Omental fat pad (tissue), 4 donors: ENCODE measurements at places on chromosomes 13 and 19.

DNA sequence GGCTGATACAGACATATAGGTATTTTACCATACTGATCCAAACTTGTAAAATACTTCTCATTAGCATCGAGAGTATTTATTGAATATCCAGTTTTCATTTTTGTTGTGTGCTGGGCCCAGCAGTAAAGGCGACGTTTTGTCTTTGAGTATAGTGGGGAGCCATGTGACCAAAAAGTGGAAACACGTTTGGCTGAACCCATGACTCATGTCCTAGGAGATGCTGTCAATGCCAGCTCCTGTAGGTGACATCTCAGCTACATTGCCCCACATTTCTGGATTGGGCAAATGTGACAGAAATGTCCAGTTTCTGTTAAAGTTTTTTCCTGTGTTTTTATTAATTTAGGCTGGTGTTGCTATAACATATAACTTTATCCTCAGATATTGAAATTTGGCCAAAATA, 26.1 kb upstream of the GTF3A start:
- DNase-seq: no peak

- no peak for DNase-seq
These were observed 140.6 kb upstream of the FRY start for GRCh38 chr13:31890946-31891345.

DNA sequence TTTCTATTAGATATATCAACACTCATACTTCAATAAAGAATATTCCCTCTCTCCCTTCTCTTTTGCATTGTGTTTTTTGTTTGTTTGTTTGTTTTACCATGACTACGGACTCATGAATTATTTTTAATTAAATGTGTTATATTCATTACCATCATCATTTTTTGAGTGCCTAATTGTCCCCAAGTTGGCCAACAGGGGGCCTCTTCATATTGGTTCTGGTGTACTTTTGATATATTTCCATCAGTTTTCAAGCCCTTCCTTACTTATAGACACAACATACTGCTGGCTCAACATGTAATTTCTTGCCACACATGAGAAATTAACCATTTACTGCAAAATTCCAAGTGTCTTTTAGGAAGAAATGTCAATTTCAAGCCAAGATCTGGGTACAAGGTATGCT, 54.5 kb upstream of the GPC6 start:
- DNase-seq: no peak

DNA sequence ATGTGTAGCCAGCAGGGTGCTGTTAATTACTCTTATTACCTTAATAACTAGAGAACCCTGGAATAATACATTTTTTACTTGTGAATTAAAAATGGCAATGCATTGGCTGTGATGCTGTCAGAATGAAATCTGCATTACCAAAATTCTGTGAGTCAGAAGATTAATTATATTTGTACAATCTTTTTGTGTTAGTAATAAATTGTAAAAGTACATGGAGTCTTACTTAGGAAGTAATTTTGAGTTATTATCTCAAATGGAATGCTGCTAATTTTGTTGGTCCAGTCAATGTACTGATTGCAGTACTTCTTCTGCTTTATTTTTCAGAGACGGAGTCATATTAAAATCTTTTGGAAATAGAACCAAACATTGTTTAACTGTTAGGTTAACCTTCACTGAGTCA, 152.0 kb upstream of the SLC10A2 start:
- no peak for DNase-seq

- DNase-seq: no peak
These were observed 7.3 kb downstream of the LILRA4 start for GRCh38 chr19:54331626-54332025.

- DNase-seq: no peak
These were observed 716.4 kb downstream of the PCDH9 start for GRCh38 chr13:66513728-66514127.

DNA sequence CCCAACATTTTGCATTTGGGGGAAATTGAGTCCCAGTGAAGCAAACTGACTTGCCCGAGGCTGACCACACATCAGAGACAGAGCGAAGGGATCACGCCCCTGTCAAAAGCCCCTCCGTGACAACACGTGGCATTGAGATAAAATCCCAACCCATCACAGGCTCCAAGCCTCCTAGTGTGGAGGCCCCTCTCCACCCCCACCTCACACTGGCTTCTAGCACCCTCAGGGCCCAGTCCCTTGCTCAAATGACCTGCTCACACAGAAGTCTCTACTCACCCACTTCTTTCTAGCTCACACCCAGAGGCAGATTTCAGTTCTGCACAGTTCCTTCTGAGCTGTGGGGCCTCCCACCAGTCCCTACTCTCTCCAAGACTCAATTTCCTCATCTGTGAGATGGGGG, 10.3 kb downstream of the HPN start:
- DNase-seq: no peak

GRCh38 chr13:42553098-42554046, 20.6 kb upstream of the TNFSF11 start:
- DNase-seq: no peak

DNA sequence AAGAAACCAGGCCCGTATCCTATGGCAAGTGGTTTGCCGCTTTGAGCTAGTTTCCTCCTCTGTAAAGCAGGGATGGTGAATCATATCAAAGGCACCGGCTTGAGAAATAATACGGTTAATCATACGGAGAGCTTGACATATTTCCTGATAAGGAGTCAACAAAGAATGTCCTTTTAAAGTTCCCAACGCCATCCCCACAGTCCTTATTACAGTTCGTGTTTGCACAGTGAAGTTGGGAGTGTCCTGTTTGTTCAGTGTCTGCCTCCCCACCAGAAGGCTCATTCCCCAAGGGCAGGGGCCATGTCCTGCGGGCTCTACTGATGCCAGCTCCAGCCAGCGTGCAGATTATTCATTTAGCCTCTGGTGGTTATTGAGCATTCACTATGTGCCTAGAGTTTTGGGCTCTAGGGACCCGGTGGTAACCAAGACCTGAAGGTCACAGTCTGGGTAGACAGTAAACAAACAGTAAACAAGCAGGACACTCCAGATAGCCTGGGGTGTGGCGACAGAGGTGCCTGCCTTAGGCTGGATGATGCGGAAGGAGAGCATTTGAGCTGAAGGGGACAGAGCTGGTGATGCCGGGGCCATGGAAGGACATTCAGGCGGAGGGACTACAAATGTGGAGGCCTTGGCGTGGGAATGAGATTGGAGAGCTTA, 6.3 kb downstream of the GRAMD1A start:
- no peak for DNase-seq

GRCh38 chr13:72435251-72435650, 292.2 kb downstream of the MZT1 start:
- DNase-seq: no peak

GRCh38 chr19:46713781-46714443, 3.0 kb downstream of the PRKD2 start:
- DNase-seq: peak; percentile 84

GRCh38 chr19:51742789-51743188, 8.9 kb downstream of the FPR1 start:
- no peak for DNase-seq

- no peak for DNase-seq
These were observed 4.3 kb downstream of the GDF15 start for GRCh38 chr19:18390065-18390907.

DNA sequence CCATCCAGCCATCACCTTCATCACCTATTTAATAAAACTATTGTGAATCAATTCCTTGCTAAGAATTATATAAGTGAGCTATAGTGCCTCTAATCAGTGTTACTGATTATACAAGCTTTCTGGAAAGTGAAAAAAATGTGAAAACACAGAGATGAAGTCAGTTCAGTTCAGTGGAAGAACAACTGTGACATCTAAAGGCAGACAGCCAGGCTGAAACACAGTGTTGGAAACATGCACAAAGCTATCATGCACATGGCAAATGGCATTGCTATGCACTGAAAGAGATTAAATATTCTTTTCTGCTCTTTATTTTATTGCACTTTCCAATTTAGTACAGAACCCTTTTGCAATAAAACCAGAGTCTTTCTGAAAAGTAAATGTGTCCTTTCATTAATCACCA, 294.0 kb downstream of the RBM26 start:
- DNase-seq: no peak

DNA sequence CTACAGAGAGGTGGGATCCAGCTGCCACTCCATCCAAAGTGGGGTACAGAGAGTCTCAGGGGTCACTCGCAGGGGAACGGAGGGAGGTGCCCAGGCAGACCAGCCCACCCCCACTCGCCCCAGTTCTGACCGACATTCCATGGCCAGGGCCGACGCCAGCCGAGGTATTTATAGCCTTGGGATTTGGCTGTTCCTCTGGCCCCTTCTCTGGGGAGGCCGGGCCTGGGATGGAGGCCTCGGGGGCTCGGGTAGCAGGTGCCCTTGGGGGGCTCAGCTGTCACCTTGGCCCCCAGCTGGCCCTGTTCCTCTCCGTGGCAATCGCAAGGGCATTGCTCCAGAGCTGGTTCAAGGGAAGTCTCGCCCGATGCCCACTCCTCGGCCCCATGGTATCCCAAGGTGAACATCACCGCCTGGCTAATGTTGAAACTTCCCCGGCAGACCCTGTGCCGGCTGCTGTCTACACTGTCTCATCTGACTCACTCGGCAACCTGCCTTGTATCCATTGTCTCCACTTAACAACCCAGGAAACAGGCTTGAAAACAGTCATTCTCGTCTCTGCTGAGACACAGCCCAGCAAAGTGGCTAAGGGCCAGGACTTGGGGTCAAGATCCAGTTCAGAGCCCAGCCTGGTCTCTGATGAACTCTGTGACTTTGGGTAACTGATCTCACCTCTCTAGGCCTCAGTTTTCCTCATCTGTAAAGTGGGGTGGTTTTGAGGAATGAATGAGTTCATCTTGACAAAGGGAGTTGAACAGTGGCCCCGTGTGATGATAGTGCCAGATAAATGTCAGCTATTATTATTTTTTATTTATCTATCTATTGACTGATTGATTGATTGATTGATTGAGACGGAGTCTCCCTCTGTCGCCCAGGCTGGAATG, 9.7 kb downstream of the PRKACA start:
- DNase-seq: no peak

DNA sequence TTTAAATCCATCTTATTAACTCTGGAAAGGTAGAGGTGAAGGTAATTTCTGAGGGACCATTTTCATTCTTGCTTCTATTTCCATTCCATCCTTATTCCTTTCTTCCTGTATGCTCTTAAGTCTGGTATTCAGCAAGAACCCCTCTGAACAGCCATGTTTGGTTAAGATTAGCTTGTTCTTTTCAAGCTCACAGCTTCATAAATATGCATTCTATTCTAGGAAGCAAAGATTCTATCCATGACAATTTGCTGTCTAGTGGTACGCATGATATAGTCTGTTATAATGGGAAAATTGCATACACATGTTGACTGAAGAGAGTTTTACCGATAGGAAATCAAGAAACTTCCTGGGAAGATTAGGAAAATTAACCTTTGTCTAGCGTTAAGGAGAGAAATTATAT, 218.7 kb downstream of the HS6ST3 start:
- DNase-seq: no peak

GRCh38 chr19:33654840-33655508, 33.2 kb downstream of the CHST8 start:
- DNase-seq: no peak

DNA sequence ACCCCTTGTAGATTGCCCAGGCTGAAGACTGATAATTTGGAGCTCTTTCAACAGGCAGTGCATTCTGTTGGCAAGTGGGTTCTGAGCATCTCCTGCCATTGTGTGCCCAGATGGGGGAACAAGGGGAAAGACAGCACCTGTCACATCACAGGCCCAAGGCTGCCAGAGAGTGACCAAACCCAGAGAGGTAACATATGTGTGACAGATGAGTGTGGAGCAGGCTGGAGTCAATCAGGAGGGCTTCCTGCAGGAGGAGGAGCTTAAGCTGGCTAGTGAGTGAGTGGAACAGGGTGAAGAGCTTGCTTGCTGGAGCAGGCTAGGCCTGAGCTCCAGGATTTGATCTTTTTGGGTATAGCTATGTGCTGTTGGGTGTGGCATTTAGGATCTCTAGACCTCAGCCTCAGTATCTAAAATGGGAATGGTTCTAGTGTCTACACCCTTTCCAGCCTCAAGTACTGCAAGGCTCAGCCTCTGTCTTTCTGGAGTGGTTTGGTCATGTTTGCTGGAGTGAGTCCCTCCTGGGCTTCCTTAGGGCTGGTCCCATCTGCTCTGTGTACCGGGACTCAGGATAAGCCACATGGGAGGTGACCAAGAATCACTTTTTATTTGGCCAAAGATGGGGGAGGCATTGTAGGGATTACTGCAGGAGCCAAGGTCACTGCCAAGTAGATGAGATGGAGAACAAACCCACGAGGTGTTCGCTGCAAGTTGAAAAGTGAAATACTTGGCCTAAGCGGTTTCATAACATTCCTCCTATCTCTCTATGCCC, 152.4 kb upstream of the TSHZ3 start:
- no peak for DNase-seq

DNA sequence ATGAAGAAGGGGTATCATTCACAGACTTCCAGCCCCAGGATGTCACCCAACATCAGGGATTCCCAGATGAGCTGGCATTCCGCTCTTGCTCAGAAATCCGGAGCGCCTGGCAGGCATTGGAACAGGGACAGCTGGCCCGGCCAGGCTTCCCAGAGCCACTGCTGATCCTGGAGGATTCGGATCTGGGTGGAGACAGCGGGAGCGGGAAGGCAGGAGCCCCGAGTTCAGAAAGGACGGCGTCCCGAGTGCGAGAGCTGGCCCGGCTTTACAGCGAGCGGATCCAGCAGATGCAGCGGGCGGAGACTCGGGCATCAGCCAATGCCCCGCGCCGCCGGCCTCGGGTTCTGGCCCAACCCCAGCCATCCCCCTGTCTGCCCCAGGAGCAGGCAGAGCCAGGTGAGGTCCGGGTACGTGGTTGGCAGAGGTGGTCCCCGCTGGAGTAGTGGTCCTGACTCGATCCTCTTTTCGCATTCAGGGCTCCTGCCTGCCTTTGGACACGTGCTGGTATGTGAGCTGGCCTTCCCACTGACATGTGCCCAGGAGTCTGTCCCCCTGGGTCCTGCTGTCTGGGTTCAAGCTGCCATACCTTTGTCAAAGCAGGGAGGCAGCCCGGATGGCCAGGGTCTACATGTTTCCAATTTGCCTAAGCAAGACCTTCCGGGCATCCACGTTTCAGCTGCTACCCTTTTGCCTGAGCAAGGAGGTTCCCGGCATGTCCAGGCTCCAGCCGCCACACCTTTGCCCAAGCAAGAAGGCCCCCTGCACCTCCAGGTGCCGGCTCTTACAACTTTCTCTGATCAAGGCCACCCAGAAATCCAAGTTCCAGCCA, 11.0 kb downstream of the PLEKHG2 start:
- no peak for DNase-seq

DNA sequence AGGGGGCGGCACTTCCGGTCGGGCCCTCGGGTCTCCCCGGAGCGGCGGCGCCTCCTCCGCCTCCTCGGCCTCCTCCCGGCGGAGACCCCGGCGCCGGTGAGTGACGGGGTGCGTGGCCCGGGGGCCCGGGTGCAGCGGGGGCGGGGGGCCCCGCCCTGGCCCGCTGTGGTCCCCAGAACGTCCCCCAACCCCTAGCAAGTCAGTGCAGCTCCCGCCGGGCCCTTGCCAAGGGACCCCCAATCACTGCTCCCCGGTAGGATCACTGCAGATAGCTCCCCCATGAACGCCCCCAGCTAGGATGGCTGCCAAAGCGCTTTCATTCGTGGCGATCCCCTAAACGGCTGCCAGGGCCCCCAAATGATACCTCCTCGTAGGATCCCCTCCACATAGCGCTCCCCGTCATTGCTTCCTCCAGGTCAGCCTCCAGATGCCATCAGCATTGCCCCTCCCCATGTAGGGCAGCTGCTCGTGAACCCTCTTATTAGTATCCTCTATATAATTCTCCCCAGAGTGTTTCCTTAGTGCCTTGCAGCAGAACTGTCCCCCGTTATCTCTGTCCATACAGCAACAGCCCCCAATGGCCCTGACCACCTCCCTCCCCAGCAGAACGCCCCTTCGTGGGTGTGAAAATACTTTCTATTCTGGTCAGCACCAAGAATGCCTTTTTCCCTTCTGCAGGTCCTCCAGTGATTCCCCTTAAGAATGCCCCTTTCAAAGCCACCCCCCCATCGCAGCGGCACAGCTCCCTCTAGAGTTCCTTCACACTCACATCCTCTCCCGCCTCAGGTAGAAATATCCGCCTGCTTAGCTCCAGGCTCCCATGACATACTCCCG, at the start of gene ZNF865:
Gene ZNF865, plus strand, starts transcription at position 11 of the 834 bp plus-strand sequence. CDS start 7,972 bp downstream, outside the sequence.
- DNase-seq: peak; percentile 35
